ENCODE measurements at places on chromosomes 5 and 9. TPM values are rescaled to one million over a fixed set of nuclear protein-coding genes. Genes with fewer than 3 reads are reported as not detected.

The FOXD4L5 gene
- total RNA-seq, result not detected

The GRXCR2 gene
- not detected for total RNA-seq

The CAMLG gene
- total RNA-seq, result 40.4 TPM

The ZFP2 gene
- total RNA-seq, result 1.9 TPM

The PCDHB13 gene
- total RNA-seq, result 7.7 TPM

The KCNIP1 gene
- 0.25 TPM for total RNA-seq

The CER1 gene
- total RNA-seq, result not detected

The MARVELD2 gene
- total RNA-seq, result 0.63 TPM

The FOXD4 gene
- not detected for total RNA-seq

DNA sequence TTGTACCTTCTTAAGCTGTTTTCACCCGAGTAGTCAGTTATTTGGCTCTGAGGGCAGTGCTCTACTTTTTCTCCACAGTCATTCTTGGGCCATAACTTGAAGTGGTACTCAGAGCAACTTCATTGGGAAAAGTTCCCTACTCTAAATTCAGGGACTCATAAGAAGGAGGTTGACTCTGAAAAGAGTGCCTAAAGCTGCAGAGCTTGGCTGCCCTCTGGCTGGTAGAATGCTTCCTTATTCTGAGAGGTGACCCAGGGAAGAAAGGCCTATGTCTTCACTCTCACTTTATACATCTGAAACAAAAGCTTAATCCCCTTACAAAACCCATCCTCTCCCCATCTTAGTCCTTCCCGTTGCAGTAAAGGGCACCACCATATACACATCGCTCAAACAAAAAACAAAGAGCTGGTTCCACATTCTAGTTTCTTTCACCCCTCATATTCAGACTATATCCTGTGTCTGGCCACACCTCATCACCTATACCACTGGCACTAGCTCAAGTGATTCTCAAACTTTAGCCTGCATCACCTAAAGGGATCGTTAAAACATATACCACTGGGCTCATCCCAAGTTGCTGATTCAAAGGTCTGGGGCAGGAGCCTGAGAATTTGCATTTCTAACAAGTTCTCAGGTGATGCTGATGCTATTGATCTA, 7.9 kb downstream of the IGIP start:
- DNase-seq, result no peak

DNA sequence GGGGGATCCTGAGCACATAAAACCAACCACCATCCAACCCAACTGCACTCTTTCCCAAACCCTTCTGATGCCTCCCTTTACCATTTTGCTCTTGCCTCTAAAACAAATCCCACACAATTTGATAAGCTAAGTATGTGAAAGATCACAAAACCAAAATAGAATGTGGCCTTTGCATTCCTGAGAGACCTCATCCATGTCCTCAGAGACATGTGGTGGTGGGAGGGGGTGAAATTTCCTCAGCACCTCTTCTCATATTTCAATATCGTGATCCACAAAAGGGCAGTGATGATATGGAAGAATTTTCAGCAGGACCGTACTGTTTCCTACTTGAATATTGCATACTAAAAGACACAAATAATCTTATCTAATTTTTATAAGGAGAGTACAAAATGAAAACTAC, 423.3 kb downstream of the TLE1 start:
- no peak for DNase-seq

DNA sequence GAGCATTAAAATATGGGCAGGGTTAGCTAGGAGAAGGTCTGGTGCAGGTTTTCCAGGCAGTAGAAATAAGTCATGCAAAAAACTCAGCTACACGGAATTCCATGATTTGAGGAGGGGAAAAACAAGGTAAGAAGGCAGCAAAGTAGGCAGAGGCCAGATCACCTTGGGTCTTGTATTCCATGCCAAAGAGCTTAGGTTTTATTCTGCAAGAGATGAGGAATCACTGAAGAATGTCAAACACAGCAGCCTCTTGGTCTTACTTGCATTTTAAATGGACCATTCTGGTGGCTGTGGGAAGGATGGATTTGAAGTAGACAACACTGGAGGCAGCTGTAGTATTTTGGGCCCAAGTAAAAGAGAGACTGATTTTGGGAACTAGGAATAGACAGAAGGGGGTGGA, 8.6 kb downstream of the TRPM3 start:
- no peak for DNase-seq

- DNase-seq, result no peak
These were observed 15.3 kb downstream of the MYMK start for GRCh38 chr9:133509179-133510083.

DNA sequence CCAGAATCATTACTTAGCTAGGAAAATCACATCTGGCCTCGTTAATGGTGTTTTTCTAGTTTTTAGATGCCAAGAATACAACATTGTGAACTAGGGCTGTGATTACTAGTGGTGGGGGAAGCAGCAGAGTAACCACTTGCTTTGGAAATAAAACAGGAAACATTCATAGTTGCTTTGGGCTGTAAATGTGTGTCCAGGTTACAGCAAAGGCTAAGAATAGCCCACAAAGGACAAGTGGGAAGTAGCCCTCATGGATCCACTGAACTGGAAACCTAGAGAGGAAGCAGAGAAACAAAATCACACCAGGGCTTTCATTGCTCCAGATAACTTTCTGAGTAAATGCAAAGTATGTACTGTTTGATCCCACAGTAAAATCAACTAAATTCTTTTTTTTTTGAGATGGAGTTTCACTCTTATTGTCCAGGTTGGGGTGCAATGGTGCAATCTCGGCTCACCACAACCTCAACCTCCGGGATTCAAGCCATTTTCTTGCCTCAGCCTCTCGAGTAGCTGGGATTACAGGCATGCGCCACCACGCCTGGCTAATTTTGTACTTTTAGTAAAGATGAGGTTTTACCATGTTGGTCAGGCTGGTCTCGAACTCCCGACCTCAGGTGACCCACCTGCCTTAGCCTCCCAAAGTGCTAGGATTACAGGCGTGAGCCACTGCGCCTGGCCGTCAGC, 56.2 kb upstream of the TNFSF15 start:
- no peak for DNase-seq

GRCh38 chr5:2047341-2047927, 164.7 kb upstream of the IRX4 start:
- no peak for DNase-seq

DNA sequence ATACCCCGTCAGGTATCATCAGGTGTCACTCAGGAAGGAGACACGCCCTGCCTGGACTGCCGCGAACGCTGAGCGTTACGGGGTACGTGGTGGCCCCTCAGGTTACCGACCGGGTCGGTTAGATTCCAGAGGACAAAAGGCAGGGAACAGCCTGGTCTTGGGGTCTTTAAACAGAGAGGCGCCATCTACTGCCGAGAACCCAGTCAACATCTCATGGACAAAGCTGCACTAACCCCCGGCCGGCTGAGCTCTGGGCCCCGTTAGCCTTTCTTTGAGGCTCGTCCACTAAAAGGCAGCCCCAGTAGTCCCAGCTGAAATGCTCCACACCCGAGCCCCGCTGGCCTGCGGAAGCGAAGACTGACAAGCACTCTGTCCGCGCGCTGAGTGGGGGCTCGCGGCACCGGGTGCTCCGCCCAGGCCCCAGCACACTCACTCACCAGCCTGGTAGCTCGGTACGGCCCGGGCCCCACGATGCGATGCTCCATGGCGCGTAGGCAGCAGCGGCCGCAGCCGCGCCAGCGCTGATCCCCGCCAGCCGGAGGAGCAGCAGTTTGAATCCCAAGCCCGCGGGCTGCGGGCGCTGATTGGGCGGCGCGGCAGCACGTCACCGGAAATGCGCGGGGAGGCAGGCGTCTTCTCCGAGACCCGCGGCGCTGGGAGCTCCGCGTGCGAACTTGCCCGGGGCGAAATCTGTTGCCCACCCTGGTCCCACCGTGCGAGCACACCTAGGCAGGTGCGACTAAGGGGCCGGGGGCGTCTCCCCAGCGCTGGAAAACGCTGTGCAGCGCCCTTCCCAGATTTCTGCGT, at the start of gene DEPDC1B:
Gene DEPDC1B (minus strand): TSS at position 558 of the 807 bp plus-strand sequence. CDS start 73 bp downstream, at position 485.
- DNase-seq, result peak; percentile 61

DNA sequence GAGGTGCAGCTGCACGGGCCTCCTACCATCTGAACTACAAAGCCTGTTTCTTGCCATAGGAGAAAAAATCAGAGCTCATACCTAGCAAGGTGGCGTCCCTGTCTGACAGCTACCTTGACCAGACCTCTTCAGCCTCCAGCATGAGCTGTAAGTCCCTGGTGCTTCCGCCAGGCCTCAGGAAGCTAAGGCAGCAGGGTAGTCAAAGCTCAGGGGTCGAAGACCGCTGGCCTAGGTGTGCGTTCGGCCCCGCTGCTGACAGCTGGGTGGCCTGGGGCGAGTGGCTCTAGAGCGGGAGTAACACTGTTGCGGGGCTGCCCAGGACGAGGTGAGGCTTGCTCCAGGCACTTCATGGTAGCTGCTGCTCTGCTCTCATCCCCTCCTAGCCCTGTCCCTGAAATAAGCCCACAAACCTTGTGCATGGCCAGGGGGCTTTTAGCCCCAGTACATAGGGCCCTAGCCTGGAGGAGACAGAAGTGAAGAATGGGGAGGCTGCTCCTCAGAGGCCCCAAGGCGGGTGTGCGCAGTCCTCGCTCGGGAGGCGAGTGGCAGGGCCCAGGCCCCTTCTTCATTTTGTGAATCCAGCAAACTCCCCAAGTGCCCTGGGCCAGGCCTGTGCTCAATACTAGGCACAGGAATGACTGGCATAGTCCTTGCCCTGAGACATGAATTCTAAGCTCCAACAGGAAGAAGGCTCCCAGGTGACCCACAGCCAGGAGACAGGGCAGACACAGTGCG, 5.4 kb downstream of the TOR2A start:
- DNase-seq, result no peak

- DNase-seq, result no peak
These were observed 961.3 kb upstream of the CTNND2 start for GRCh38 chr5:12865529-12865928.

GRCh38 chr5:173217626-173218397, 17.2 kb downstream of the NKX2-5 start:
- no peak for DNase-seq

GRCh38 chr9:136303066-136303824, 649 bp downstream of the CCDC187 start:
- DNase-seq, result no peak

DNA sequence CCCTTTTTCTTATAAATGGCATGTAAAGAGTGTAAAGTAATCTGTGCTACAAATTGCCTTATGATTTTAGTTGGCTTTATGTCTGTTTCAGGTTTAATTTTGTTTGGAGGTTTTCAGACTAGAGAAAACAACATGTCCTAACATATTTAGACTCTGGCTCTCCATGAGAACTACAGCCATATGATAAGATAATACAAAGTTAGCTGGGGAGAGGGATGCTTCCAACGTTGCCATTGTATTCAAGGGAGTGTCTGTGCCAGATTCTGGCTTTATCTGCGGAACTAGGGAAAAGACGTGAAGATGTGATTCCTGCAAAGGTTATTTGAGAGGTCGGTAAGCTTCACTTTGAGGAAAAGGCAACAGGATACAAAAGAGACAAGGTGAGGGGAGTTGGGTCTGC, 140.0 kb upstream of the OTULINL start:
- DNase-seq, result no peak

DNA sequence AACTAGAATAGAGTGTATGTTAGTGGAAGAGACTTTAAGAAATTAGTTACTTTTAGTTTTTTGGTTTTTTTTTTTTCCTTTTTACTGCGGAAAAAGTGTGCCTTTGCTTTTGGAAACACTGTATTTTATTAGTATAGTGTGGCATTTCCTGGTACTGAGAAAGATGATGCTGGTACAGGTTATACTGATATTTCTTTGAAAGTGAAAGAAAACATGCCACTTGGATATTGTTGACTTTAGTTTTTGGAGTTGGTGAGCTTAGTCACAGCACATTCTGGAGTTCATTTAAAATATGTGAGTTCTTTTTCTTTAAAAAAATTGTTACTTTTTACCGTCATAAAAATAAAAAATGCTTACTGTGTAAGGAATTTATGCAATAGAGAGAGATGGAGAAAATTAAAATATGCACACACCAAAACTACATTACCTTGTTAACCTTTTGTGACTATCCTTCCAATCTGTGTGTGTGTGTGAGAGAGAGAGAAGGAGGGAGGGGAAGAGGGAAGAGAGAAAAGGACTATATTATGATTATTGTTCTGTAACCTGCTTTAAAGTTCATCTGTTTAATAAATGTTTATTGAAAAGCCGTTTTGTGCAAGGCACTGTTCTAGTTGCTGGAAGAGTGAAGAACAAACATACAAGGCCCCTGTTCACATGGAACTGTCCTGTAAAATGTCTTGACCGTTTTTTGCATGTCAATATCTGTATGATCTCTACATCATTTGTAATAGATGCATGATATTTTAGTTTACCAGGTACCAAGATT, 1.9 kb downstream of the UGCG start:
- DNase-seq, result no peak

- no peak for DNase-seq
These were observed 80.5 kb downstream of the RAI14 start for GRCh38 chr5:34736445-34737115.

All from omental fat pad (tissue), 4 donors.